ENCODE measurements at places on chromosomes 3 and 15. TPM values are rescaled to one million over a fixed set of nuclear protein-coding genes. Genes with fewer than 3 reads are reported as not detected.
A peak's percentile ranks its signal among the peaks of the same experiment; 100 is the strongest.

BTD gene
- 17.8 TPM for total RNA-seq

ITGA11 gene
- 35.0 TPM for total RNA-seq

CYFIP1 gene
- total RNA-seq, result 30.7 TPM

CCR3 gene
- total RNA-seq, result not detected

LYSMD2 gene
- total RNA-seq, result 2.2 TPM

NME9 gene
- 13.2 TPM for total RNA-seq

CERS3 gene
- 0.09 TPM for total RNA-seq

DNA sequence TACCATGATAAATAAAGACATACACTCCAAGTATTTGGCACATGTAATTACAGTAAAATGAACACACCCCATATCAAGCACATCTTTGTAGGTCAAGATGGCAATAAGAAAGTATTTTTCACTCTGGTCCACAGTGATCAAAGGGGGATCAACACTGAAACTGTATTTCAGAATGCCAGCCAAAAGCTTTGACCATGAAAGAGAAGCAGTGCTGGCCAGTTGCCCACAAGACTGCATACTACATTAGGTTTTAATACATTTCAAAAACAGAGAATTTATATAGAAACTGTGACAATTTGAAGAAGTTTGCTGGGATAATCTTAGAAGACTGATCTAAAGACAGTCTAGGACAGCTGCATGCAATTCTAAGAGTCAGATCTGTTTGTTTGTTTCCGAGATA, 1035.3 kb downstream of the FHIT start:
- ATAC-seq, result no peak

- ATAC-seq, result no peak
Measured at GRCh38 chr3:192706272-192706671, 21.1 kb downstream of the FGF12 start.

GRCh38 chr3:126959921-126960603, 22.9 kb upstream of the PLXNA1 start:
- peak; percentile 82 for ATAC-seq

DNA sequence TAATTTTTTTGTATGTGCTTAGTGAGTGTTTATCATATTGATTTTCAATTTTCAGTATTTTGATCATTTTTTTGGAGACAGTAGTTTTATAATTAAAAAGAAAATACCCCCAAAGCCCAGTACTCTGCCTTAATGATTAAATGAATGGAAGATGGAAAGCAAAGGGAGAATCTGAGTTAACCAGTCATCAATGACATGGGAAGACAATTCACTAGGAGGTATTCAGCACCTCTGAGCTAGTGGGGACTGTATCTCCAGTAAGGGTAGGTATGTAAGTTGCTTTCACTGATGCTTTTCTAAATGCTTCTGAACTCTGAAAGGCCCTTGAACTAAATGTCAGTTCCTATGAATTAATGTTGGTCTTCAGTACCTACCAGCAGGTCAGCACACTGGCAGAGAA, 590.4 kb upstream of the DPPA4 start:
- ATAC-seq, result no peak

DNA sequence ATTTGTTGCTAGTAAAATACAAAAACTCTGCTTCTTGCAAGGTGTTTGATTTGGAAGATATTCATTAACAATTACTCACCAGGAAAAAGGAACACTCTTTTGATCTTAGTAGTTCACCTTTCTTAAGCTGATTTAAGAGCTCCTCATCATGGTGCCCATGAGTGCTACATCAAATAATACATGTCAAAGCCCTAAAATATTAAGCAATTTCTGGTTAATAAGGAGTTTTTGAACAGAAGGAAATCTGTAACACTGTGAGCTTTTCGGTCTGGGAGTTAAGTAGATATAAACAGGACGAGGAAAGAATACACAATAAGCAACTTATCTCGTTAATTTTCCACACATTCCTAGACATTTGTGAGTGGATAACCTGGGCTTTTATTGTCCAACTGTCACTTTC, 83.9 kb upstream of the DCBLD2 start:
- no peak for ATAC-seq

- ATAC-seq, result no peak
Measured at GRCh38 chr15:64441852-64442251, 18.5 kb upstream of the ZNF609 start.

- ATAC-seq, result no peak
Measured at GRCh38 chr15:64763874-64764273, 11.5 kb downstream of the RBPMS2 start.

GRCh38 chr3:32414522-32415202, 23.0 kb downstream of the CMTM7 start:
- no peak for ATAC-seq

DNA sequence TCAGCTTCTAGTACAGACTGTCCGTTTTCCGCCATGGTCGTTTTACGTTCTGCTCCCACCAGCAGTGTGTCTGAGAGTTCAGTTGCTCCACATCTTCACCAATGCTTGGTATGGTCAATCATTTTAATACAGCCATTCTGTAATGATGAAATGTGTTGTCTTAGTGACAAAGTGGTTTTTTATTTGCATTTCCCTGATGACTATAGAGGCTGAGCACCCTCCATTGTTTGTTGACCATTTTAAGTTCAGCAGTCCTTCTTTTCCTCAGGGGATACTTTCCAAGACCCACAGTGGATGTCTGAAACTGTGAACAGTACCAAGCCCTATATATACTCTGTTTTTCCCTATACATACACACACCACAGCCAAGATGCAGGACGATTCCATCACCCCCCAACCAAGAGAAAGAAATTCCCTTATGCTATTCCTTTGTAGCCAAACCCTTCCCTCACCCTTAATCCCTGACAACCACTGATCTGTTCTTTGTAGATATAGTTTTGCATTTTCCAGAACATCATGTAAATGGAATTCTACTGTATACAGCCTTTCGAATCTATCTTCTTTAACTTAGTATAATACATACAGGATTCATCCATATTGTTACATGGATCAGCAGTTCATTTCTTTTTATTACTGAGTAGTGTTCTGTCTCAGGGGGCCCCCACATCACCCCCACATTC, 55.9 kb downstream of the C3orf20 start:
- no peak for ATAC-seq

DNA sequence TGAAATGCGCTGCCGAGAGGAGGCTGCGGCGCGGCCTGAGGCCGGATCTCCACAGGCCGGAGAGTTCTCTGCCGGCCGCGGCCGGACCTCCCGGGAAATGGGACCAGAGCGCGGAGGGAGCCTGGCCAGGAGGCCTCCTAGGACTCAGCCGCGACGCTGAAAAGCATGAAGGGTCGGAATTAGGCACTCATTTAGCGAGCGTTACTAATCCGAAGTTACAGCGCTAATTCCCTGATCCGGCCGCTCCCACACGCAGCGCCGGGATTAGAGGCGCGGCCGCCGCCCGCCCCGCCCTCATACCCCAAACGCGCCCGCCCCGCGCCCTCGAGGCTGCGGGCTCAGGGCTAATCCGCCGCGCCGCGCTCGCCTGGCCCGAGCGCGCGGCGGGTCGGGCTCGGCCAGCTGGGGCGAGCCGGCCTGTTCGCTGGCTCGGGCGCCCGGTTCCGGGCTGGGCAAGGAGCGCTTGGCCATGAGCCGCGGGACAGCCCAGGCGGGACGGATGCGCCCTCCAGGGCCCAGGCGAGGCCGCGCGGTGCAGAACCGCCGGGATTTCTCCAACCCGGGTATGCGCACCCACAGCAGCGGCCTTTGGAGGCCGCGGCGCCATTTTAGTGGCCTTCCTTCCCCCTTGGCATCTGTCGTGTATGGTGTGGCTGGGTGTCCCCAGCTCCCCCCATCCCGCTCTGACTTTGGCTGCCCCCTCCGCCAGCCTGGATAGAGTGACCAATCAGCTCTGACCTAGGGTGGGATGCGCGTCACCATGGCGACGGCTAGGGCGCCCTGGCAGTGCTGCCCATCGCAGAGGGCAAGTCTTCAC, 36.8 kb upstream of the POLG start:
- peak; percentile 1 for ATAC-seq

DNA sequence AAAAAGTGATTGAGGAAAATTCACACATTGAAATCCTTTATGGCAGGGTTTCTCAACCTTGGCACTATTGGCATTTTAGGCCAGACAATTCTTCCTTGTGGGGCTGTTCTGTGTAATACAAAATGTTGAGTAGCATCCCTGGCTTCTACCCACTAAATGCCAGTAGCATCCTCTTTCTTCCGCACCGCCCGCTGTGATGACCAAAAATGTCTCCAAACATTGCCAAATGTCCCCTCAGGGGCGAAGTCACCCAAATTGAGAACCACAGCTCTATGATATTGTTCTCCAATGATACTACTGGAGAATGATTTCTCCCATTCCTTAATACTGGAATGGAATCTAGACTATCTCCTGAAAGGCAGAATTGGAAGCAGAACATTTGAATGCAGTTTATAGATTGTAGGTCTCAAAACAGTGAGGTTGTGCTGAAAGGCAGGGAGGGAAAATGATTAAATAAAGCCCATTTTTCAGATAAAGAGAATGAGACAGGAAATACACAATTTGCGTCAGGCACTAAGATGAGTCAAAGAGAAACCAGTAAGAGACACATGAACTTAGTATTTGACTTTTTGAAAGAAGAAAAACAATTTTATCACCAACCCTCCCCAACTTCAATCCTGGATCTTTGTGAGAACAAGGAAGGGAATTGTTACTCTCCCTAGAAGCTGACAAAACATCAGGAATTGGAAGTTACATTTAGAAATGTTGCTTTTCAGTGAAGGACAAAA, 101.6 kb upstream of the TNIK start:
- ATAC-seq, result no peak

DNA sequence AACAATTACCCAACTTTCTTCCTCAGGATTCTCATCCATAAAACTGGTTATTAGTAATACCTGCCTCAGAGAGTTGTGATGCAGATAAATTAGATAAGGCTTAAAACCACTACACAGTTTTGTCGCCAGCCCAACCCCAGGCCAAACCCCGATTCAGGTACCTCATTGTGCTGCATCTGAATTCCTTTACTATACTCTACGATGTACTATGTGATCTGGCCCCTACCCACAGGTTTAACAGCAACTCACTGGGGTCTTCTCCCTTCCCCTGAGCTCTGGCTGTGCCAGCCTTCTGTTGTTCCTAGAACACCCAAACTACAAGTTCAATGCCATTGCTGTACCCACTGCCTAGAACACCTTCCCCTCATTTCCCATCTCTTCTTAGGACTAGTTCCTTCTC, 64.6 kb downstream of the MYO5A start:
- ATAC-seq, result no peak

DNA sequence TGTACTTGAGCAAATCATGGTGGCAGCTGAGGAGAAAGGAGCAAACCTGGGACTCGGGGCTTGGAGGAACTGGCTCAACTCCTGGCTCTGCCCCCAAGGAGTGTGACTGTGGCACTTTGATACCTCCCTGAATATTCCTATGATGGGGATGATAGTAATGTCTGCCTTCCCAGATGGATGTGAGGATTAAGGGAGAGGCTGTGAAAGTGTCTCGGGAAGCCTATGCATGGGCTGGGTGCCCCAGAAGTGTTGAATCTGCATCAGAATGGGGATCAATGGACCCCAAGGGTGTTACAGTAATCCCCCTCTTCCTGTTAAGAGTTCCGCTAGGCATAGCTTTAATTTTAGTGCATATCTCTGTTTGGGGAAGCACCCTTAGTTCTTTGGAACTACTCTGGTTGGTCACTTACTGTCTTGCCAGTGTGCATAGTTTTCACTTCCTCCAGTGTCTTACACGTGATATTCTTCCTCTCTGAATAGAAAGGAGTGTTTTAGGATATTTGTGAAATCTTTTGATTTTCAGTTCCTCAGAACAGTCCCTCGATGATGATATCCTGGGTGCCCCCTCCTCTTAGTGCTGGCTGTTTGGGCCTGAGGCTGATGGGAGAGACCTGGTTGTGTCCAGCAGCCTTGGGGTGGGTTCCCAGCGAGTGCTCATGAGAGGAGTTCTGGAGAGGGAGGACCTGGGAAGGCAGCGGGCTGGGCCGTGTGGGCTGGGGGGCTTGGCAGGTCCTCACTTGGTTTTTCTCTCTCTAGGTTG, 97.5 kb downstream of the CHDH start:
- no peak for ATAC-seq

GRCh38 chr3:17478673-17479072, 263.8 kb downstream of the TBC1D5 start:
- ATAC-seq, result peak; percentile 42

DNA sequence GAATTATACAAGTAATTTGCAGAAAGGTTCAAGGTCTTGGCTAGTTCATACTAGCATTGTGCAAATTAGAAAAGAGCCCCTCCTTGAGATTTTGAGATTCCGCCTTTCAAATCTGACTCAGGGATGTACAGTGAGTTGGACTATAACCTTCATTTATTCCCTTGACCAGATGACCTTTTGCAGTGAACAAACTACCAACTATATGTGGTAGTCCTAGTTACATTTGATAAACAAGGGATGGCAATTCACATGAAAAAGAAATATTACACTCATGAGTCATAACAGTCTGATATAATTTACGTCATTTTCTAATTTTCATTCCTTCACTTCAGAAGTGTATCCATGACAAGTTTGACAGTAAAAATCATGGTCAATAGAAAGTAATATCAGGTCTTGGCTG, 860.4 kb downstream of the ROBO1 start:
- peak; percentile 78 for ATAC-seq

- no peak for ATAC-seq
Measured at GRCh38 chr3:60574046-60574769, 677.0 kb downstream of the FHIT start.

DNA sequence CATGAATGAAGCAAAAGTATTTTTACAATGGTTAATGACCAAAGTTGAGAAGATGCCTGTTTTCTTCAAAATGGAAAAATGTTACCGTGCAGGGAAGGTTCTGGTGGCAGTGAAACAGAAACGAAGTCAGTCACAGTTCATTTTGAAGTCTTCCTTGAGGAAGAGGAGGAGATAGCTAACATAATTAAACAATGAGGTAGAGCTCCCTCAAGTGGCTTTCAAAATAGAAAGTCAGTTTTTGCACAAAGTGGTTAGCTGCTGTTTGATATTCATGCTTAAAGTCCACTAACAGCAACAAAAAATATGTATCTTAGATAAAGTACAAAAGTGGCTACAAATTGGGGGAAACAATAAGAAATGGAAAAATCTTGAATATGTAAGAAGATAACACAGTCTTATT, 87.3 kb downstream of the TFG start:
- no peak for ATAC-seq

DNA sequence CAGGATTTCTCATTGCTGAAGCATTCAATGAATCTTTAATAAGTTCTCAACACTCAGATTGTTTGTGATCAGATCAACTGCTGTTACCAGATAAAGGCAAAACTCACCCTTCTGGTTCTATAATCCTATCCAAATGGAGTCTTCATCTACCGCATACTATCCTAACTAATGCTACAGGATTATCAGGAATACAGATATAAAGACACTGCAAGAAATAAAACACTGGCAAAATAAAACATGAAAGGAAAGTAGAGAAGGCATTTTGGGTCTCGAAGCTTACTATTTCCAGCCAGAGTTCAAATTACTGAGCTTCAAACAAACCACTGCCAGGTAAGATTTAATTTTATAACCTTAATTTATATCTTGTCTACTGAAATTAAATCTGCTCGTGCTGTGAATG, 524 bp downstream of the CHRM5 start:
- no peak for ATAC-seq

GRCh38 chr15:63718590-63719035, 115.1 kb downstream of the HERC1 start:
- ATAC-seq, result peak; percentile 18

Measured in motor neuron (in vitro differentiated cells).